ENCODE measurements at places on chromosomes 7 and 10. TPM values are rescaled to one million over a fixed set of nuclear protein-coding genes. Genes with fewer than 3 reads are reported as not detected.

DNA sequence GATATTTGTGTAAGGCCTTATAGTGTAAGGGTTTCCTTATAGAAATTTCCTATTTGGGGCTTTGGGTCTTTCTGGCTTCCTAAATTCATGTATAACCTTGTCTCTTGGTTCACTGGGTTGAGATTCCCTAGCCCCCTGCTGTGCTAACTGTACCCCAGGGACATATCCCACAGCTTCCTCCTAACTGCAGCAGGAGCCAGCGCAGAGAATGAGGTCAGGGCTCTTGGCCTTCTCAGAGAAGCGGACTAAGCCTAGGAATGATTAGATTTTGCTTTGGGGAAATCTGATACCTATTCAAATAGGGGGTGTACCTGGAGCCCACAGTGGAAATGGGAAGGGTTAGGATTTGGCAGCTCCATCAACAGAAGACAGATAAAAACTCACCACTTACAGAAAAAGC, 138.1 kb upstream of the EFCAB10 start:
- no peak for DNase-seq

GRCh38 chr7:780081-780480, 52.2 kb upstream of the SUN1 start:
- DNase-seq: no peak

GRCh38 chr7:134660961-134661376, 14.3 kb downstream of the BPGM start:
- no peak for DNase-seq

GRCh38 chr7:30027065-30027456, 559 bp upstream of the FKBP14 start:
- DNase-seq: no peak

The ADCYAP1R1 gene
- 4.5 TPM for total RNA-seq

The SSBP1 gene
- 124 TPM for total RNA-seq

All from urinary bladder (tissue), 4 donors.